Fibroblast of the aortic adventitia (primary cell): ENCODE measurements at places on chromosomes 6 and 20. TPM values are rescaled to one million over a fixed set of nuclear protein-coding genes. Genes with fewer than 3 reads are reported as not detected.

The BPIFA1 gene
- total RNA-seq, result not detected in 2 replicates

GRCh38 chr6:722077-722524 lies 29.2 kb upstream of the EXOC2 start:
- DNase-seq, result peak; percentile 83

- DNase-seq, result no peak
Measured at GRCh38 chr20:2747676-2748235, 52.7 kb downstream of the CPXM1 start.

The ATXN1 gene
- 31.8 and 39.3 TPM in 2 replicates for total RNA-seq

DNA sequence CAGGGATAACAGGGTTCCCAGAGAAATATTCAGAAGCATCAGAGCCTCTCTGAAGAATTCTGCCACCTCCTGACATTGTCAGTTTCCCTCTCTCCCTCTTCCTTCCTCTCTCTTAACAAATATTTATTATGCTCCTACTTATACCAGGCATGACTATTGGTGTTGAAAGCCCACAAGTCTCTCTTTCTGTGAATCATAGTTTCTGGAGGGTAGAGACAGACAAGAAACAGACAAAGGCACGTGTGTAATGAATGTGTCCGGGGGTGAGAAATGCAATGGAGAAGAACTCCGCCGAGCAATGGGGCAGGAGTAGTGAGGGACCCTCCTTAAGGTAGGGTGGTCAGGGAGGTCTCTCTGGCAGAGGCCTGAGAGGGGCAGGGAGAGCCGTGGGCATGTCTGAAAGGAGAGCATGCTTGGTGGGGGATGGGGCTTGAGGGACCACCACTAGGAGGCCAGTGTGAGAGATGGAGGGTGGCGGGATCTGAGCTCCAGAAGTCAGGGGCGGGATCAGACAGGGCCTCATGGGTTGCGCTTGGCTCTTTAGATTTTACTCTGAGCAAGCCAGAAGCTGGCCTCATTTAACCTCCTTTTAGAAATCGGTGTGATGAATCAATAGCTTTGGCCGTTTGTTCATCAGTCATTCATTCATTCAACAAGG lies 57.3 kb downstream of the EYA2 start:
- no peak for DNase-seq

The EYA4 gene
- total RNA-seq, result 1.1 and 5.7 TPM in 2 replicates

- peak; percentile 49 for DNase-seq
Measured at GRCh38 chr6:105824732-105825131, 261.4 kb upstream of the PRDM1 start.

- peak; percentile 51 for DNase-seq
Measured at GRCh38 chr6:161476711-161477110, 202.8 kb upstream of the AGPAT4 start.

- no peak for DNase-seq
Measured at GRCh38 chr6:118548136-118548535, at the start of gene PLN. Gene PLN, plus strand, starts transcription at chr6:118548296. Its CDS starts 10,626 bp downstream, at chr6:118558922.

The GPR6 gene
- total RNA-seq, result not detected in 2 replicates

The SCGN gene
- not detected in 2 replicates for total RNA-seq

The PLEKHG1 gene
- total RNA-seq, result 1.9 and 3.7 TPM in 2 replicates

DNA sequence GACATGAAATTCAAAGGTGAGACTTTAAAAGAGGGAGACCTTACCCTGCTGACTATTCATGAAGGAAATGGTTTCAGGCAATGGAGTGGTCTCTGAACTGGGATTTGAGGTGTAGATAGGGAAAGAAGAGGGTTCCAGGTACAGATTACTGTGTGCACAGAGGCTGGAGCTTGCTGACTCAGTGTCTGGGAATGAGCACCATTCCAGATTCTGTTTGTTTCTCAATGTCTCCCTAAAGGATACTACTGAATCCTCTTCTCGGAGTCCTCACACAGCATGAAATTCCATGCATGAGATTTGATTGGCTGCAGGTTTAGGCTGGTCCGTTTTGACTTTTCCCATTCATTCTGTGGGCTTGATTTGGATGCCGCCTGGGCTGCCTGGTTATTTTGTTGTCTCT lies 49.0 kb downstream of the PPP1R14C start:
- DNase-seq, result peak; percentile 34

DNA sequence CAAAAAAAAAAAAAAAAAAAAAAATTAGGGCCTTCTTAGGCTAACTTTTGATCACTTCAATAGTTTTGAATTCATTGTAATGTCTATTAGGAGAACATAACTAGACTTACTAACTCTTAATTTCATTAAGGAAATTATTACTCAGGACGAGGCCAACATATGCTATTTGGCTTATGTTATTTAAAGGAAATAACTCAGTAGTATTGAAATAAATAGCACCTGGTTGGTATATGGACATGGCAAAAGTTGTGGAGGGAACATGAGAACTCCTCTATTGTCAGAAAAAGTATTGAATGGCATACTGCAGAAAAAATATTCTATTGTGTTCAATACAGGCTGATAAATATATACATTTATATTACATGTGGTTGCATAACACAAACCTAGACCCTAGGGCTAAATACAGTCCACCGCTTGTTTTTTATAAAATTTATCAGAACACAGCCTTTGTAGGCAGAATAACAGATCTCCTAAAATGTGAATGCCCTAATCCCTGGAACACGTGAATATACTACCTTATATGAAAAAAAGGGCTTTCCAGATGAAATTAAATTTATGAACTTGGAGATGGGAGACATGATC lies 18.0 kb downstream of the CYP24A1 start:
- no peak for DNase-seq

DNA sequence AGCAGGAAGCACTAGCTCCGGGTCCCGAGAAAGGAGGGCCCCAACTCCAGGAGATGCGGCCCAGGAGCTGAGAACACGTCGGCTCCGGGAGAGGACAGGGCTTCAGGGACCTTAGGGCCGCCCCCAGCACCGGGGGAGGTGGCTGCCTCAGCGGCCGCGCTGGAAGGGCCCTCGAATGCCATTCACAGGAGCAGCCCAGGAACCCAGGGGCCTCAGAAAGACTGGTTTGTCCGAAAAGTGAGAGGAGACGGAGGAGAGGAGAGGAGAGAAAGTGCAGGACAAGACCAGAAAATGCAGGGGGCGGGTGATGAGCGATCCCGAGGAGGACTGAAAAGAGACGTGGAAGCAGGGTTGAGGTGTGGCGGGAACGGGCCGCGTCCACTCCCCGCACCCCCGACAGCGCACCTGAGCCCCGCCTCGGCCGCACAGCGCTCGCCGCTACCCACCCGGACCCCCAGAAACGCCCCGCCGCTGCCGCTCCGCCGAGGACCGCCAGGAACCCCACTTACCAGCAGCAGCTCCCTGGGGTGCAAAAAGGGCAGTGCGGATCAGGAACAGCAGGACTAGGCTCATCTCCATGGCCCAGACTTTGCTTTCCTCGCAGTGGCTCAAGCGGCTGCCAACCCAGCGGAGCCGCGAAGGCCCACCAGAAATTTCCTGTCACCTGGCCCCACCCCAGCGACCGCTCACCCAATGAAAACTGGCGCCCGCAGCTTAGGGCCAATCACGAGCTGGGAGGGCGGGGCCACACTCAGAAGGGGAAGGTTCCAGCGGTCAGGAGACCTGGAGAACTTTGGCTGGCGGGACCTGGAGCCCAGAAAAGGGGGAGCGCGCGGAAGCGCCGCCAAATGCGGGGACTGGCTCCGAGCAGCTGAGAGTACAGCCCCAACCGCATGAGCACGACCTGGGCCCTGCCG lies 25.4 kb downstream of the HLA-F start:
- peak; percentile 83 for DNase-seq

DNA sequence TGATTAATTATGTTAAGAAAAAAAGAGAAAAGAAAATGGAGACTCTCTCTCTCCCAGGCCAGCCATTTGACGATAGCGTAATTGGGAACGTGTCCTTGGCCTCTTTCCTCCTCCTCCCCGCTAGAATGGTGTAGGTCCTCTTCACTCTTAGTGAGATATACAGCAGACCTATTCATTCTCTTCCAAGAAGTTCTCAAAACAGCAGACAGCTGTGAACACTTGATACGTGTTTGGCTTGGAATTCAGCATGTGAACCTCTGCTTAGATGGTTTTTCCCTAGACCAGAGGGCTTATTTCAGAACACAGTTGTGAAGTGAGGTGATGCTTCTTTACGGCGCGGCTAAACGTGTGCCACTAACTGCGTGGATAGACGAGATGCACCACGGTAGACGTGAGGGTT lies 32.6 kb upstream of the TULP4 start:
- peak; percentile 55 for DNase-seq

The MOXD1 gene
- total RNA-seq, result 6.1 and 78.8 TPM in 2 replicates

- peak; percentile 96 for DNase-seq
Measured at GRCh38 chr6:37134396-37135191, 35.4 kb upstream of the PIM1 start.

DNA sequence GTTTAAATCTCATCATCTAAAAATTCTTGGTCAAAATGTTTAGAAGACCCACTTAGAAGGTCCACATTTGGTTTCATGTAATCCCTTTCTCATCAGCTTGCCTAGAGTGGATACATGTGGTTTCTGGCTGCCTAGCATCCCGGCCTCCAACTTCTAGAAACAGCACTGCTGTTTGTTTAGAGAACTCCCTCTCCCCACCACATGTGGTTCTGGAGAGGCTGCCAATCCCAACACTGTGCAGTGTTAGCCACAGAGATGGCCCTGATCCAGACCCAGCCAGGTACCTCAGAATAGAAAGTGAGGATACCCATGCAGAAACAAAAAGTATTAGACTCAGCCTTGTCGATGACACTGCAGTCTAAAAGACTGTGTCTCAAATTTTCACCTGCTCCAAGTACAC lies 241.8 kb downstream of the BCKDHB start:
- peak; percentile 15 for DNase-seq

The PRRT1 gene
- 0.41 and 0.54 TPM in 2 replicates for total RNA-seq

The TEAD3 gene
- 4.6 and 11.6 TPM in 2 replicates for total RNA-seq

GRCh38 chr6:114651611-114652010 lies 308.8 kb upstream of the HS3ST5 start:
- no peak for DNase-seq

DNA sequence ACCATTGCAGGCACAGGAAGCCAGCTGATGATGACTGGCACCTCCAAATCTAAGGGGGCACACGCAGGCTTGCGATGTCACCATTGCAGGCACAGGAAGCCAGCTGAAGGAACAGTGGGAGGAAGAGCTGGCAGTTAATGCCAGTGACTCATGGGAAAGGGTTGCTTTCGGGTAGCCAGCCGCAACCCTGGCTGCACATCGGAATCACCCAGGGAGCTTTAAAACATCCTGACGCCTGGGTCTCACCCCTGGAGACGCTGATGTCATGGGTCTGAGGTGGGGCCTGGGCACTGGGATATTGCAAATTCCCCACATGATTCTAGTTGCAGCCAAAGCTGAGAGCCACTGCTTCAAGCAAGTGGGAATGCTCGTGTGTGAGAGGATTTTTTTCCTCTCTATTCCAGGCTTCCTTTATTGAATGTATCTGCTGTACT lies 16.1 kb upstream of the CCN6 start:
- DNase-seq, result peak; percentile 97

The CALHM4 gene
- not detected in 2 replicates for total RNA-seq

GRCh38 chr20:19277381-19277780 lies 64.9 kb downstream of the SLC24A3 start:
- no peak for DNase-seq

GRCh38 chr20:12957968-12958367 lies 50.8 kb upstream of the SPTLC3 start:
- no peak for DNase-seq

The PXT1 gene
- not detected in 2 replicates for total RNA-seq

GRCh38 chr6:147758303-147758702 lies 249.8 kb downstream of the SAMD5 start:
- no peak for DNase-seq

The GATA5 gene
- total RNA-seq, result 0.08 TPM in 1 of 2 replicates, not detected in the other

DNA sequence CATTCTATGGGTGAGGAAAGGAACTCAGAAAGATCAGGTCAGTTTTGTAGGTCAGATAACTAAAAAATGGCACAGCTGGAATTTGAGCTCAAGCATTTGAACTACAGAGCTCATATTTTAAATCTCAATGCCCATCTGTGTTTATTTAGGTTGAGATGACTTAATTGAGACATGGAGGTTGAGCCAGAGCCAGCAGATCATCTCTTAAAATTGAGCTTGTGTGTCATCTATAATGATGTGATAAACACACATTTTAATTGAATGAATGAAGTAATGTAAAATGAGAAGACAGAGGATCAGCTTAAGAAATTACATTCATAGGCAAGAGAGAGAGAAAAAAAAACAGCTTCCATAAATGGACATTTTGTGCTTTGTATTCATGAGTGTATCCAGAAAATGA lies 3.7 kb downstream of the MANEA start:
- no peak for DNase-seq

DNA sequence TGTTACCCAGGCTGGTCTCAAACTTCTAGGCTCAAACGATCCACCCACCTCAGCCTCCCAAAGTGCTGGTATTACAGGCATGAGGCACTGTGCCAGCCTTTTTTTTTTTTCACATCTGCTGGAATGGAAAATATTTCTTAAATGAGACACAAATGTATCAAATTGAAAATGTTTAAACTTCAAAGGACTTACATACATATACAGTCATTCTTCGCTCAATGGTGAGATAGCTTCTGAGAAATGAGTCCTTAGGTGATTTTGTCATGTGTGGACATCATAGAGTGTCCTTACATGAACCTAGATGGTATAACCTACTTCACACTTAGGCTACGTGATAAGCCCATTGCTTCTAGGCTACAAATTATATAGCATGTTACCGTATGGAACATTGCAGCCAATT lies 43.1 kb downstream of the MICA start:
- peak; percentile 43 for DNase-seq

DNA sequence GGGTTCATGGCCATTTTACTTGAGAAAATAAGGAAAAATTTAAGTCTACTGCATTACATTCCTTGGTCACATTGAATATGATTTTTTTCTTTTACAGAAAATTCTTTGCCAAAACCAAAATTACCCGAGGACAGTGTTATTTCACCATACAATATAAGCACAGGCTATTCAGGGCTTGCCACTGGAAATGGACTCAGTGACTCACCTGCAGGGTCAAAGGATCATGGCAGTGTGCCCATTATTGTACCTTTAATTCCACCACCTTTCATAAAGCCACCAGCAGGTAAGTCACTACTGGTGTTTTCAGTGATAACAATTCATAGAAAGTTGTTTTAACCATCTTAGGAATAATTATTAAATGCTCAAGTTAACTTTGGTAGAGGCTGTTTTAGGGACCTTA lies 16.2 kb downstream of the SOBP start:
- DNase-seq, result no peak

DNA sequence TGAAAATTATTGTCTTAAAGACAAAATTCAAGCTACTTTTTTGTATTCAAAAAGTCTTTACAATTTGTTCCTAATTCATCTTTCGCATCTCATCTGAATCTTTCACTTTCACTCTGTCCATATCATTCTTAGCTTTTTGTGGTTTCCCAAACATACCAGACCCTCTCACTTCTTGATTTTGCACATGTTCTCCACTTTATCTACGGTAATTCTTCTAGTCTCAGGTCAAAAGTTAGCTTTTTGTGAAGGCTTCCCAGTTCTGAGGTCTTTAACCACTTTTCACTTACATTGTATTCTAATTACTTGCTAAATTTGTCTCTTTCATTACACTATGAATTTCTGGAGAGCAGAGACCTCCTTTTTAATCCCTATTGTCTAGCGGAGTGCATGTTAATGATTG lies 34.6 kb upstream of the EPHA7 start:
- DNase-seq, result no peak
